ENCODE measurements at places on chromosomes 11 and 22. TPM values are rescaled to one million over a fixed set of nuclear protein-coding genes. Genes with fewer than 3 reads are reported as not detected.

GRCh38 chr11:14578541-14578956, 58.4 kb upstream of the PSMA1 start:
- DNase-seq = no peak

- DNase-seq = no peak
Observed at GRCh38 chr22:44051961-44052360, 27.9 kb downstream of the PARVB start.

KCNE3 gene
- 23.4 TPM for total RNA-seq

DNA sequence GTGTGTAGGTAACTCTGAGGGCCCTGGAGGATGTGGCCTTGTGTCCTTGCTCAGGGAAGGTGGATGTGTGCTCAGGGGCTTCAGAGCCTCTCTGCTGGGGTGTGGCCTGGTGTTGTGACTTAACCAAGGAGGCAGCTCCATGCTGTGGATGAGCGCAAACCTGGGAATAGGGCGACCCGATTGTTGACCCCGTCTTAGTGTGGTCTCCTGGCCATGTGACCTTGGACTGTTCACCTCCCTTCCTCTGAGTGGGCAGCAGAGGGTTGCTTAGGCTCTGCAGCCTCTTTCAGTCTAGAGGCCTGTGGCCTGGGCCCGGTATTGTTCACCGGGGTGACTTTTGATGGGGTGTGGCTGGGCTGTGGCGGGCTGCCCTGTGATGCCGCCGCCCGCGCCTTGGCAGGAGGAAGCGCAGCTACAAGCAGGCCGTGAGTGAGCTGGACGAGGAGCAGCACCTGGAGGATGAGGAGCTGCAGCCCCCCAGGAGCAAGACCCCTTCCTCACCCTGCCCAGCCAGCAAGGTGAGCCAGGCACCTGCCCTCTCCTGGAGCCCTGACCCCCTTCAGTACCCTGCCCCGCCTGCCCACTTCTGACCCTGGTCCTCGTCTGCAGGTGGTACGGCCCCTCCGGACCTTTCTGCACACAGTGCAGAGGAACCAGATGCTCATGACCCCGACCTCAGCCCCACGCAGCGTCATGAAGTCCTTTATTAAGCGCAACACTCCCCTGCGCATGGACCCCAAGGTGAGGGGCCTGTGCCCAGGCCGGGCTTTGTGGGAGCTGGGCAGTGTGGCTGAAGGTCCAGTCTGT, 16.7 kb downstream of the INCENP start:
- DNase-seq = no peak

- no peak for DNase-seq
Observed at GRCh38 chr11:61697764-61698163, 17.6 kb downstream of the DAGLA start.

PKNOX2 gene
- 1.5 TPM for total RNA-seq

DNA sequence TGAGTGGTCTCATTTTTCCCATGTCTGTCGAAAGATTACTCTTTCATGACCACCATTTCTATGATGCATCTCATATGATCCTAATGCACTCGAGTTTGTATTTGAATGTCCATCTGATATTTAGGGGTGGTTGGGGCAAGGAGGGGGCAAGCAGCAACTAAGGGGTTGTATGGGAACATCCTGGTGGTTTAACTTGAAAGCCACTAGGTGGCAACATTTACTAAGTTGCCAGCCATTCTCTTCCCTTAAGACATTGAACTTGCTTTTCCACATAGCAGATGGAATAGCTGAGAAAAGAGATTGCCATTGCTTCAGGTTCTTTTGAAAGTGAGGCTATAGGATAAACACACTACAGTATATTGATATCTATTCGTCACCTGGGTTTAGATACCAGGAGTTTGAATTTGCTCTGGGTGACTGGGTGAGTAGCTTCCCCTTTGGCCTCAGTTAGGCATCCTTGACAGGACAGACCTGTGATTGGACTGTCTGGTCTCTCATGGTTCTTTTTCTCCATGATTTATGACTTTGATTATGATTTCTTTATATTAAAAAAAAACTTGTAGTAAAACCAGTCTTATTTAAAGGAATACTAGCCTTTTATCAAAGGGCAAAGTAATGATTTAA, 32.4 kb downstream of the NF2 start:
- DNase-seq = no peak

DNA sequence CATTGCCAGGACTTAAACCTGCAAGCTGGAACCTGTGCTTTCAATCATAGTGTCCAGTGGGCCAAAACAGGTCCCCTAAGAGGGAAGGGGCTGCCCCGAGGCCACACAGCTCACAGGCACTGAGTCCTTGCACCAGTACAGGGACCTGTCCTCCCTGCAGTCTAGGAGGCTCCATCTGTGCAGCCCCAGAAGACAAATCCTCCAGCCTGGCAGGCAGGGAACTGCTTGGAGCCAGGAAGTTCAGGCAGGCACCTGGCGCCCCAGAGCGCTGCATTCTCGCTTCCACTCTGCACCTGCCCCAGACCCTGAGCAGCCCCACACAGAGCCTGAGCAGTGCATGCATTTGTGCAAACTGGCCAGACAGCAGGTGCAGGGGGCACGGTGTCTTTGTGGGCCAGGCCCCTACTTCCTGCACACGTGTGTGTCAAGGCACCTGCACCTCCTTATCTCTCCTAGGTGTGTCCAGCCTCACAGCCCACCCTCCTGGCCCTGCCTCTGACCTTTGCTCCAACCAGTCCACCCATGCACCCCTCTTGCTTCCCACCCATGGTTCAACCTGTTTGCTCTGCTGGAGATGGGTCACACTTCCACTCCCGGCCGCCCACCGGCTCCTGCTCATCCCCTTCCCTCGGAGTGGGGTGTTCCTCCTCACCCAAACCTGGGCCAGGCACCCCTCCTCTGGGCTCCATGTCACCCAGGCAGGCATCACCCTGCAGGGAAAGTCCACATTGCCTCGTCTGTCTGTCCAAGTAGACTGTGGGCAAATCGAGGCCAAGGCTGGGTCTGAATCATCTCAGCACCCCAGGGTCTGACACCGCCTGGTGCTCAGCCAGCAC, 19.0 kb downstream of the LINC01488 start:
- peak; percentile 35 for DNase-seq

DNA sequence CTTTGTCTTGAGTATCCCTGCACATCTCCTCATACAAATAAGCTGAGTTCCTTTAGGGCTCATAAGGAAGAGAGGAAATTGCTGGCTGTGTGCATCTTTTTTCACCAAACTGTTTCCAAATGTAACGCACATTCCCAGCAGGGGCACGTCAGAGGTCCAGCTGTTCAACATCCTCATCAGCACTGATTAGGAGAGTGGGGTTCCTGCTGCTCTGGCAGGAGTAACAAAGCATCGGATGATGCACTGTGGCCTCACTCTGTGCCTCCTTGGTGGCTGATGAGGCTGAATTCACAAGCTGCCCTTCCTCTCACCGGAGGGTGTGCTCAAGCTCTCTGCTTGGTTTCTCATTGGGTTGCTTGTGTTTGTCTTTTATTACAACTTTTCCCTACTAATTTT, 35.5 kb upstream of the SLC25A1 start:
- DNase-seq = no peak

APOA4 gene
- total RNA-seq = not detected

GRCh38 chr11:97506076-97506759, 1116.4 kb downstream of the JRKL start:
- no peak for DNase-seq

DNA sequence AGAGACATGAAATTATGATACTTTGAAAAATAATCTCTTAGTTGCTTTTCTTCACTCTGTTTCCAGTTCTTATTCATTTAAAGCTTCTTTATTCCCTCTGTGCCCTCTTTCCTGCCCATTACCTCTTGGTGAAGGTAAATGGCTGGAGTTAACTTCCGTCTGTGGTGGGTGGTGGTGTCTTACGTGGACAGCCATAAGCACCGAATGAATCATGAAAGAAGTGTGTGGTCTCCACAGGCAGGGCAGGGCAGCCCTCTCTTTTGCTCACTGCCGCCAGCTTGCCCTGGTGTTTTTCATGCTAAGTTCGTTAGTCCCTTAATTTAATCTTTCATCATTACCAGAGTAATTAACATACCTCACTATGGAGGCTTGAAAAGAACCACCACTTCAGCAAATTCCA, 98.7 kb upstream of the SORL1-AS1 start:
- DNase-seq = no peak

DNA sequence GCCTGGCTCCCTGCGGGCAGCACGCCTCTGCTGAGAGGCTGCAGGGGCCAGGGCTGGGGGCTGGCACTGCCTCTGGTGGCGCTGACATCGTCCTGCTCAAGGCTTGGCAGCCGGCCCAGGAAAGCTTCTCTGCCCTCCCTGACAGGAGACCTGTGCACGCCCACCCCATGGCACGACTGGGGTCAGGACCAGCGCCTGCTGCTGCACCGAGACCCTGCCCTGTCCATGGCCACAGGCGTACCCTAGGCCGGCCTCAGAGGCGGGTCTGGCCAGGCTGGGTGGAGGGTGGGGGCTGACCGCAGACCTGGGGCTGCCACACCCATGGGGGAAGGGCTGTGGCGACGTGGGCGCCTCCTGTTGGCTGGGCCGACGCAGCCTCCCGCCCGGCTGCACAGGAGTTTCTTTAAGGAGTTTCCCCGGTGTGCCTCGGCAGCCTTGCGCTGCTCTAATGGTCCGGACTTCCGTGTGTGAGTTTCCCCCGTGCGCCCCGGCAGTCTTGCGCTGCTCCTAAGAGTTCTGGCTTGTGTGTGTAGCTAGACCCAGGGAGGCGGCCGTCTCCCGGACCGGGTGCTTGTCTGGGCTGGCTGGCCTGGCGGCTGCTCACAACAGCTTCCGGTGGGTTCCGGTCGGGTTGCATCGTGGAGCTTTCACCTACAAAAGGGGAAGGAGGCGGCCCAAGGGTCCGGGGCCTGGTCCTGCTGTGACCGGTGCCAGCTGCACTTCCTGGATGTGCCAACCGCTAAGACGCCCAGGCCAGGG, 4.6 kb downstream of the TRABD start:
- peak; percentile 90 for DNase-seq

DNA sequence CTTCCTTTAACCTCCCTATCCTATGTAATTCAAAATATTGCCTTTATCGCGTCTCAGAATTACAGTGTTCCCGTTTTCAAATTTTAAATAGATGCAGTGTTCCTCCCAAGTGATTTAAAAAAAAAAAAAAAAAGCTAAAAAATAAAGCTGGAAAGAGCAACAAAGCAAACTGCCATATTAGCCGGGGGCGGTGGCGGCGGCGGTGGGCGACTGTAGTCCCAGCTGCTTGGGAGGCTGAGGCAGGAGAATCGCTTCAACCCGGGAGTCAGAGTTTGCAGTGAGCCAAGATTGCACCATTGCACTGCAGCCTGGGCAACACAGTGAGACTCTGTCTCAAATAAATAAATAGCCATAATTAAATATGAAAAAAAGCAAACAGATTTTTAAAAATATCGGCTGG, 5.5 kb upstream of the AGBL2 start:
- DNase-seq = no peak

DNA sequence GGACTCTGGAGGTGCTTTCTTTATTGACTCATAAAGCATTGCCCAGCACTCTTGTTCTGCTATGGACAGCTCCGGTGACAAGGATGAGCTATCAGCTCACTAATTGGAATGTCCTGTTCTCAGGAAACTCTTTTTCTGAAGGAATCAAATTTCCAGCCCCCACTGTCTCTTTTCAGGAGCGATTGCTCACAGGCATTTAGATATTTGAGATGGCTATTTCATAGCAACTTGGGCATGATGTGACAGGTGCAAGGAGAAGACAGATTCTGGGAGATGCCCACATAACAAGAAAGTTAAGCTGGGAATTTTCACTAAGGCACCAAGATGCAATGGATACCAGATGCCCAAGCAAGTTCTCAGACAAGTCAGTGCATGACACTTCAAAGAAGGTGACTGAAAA, 123.4 kb upstream of the CSNK2A3 start:
- DNase-seq = no peak

DNA sequence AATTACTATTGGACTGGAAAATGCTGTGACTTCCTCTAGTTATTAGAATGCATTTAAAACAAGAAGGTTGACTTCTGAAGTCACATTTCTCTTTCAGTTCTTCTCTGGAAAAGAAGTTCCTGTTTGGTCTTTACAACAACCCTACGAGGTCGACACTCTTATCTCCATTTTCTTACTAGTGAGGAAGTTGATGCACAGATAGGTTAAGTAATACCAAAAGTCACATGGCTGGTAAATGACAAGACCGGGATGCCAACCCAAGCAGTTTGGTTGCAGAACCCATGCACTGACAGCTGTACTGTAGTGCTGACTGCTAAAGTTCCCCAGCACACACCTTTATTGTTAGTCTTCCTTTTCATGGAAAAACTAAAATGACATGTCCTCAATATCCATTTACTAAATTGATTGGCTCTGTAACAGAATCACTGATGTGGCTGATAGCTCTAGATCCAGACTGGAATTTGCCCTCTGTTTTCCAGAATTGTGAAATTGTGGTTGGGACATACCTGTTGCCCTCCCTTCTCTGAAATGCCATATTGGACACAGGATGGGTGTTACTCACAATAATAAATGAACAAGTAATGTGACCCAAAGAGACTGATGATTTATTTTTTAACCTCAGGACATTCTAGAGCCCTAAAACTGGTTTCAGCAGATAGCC, 9.4 kb upstream of the TECTA start:
- no peak for DNase-seq

DNA sequence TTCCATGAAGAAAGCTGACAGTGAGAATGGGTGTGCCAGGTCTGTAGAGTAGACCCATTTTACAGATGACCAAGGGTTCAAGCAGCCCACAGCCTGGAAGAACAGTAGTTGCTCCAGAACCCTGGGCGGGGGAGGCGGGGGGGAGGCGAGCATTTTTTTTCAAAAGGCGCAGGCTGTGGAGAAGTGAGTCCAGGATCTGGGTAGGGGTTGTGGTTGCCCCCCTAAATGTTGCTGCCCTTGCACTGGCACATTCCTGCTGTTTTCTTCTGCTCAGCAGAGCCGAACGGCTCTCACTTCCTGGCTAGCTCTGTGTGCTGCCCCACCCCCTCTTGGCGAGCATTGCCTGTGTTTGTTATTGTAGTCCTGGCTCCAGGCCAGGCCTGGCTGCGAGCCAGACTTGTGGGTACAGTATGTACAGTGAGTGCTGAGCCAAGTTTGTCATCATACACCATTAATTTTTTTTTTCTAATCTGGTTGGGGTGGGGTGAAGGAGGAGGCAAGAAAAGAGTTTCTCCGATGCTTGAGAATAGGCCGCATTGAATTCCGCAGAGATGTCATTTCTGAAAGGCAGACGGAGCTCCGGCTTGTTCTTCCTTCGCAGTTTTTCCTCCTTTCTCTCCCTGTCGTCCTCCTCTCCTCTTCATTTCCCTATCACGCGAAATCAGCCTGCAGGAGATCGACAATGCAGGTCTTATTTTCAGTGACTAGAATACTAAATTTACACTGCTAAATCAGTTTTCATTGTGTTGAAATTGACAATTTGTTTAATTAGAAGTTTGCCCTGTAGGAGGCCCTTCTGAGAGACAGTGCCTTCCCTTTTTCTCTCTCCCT, 100.5 kb downstream of the ZBTB16 start:
- DNase-seq = peak; percentile 99

GRCh38 chr22:40198733-40199132, 21.0 kb downstream of the TNRC6B start:
- no peak for DNase-seq

- DNase-seq = no peak
Observed at GRCh38 chr22:29717789-29718188, 2.0 kb upstream of the CABP7 start.

DNA sequence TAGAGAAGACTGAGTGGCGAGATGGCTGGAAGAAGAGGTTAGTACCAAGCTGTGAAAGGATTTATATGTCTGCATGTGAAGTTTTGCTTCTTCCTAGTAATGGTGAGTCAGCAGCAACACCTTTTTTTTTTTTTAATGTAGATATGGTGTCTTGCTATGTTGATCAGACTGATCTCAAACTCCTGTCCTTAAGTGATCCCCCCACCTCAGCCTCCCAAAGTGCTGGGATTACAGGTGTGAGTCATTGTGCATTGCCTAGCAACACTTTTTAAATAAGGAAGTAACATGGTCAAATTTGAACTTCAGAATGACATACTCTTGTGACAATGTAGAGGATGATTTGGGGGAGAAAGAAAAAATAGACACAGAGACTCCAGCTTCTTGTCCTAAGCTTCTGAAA, 6.5 kb upstream of the CSTPP1 start:
- DNase-seq = no peak

APOL5 gene
- total RNA-seq = not detected

Measured in mucosa of descending colon (tissue), 3 donors.